Daoy (cell line): ENCODE measurements at places on chromosomes 1 and 21. TPM values are rescaled to one million over a fixed set of nuclear protein-coding genes. Genes with fewer than 3 reads are reported as not detected.

Gene UBL4B
- total RNA-seq = not detected in 2 replicates

DNA sequence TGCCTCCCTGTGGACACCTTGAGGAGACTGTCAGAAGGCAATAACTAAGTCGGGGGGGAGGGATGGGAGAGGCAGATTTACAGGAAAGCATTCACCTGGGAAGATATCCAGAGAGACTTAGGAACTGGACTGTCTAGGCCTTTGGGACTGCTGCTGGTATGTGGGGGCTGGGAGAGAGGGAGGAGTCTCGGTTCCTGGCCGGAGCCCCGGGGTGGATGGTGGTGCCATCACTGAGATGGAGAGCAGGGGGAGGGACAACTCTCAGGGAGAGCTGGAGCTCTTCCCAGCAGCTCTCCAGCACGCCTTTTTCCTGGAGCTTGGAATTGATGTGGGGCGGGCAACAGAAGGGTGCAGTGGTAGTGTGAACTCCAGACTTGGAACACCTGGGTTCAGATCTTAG, 22.1 kb downstream of the PTPRF start:
- no peak for DNase-seq

Gene TSPAN1
- total RNA-seq = 2.7 TPM in 1 of 2 replicates, not detected in the other

Gene S100A9
- not detected in 2 replicates for total RNA-seq

GRCh38 chr1:192445839-192446489, 129.2 kb downstream of the RGS21 start:
- peak; percentile 38 for DNase-seq

Gene EFCAB7
- total RNA-seq = 14.5 and 20.7 TPM in 2 replicates

DNA sequence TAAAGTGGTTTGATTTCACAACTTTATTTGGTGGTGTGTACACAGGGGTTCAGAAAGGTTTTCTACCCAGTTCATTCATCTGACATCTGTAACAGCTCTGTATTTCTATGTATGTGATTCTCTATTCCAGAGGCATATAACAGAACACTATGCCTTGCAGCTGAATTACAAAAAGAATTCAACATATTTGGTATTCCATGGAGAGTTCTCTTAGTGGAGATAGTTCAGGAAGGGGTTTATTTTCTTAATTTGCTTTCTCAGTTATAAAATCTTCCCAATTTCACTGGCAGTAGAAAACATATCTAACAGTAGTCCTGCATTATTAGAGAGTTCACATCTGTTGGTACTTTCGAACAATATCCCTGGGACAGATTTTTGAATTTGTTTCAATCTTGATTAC, 207.9 kb upstream of the LYPLAL1 start:
- DNase-seq = no peak

DNA sequence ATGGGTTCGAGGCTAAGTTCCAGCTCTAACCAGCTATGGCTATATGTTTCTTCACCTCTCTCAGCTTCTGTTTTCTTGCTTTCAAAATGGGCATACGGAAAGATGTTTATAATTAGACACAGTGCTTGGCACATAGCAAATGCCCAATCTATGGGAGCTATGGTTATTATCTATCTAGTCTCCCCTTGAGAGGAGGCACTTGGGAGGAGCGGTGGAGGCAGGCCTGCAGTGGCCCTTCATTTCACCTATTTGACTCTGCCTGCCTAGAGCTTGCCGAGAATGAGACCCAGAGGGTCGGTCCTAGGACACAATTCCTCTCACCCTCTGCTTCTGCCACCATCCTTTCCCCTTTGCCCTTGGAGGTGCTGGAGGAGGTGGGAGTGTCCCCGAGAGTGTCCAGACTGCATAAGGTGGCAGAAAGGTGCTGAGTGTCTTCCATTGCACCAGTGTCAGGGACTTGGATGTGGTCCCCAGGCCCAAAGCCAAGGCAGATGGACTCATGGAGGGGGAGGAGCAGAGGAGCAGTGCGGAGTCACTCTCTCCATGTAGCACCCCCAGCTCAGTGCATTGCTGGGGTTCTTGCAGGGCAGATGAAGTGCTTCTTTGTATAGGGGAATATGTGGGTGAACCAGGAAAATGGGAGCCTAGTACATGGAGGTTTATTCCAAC, 9.0 kb downstream of the LGR6 start:
- no peak for DNase-seq

Gene OLIG1
- total RNA-seq = not detected in 2 replicates

DNA sequence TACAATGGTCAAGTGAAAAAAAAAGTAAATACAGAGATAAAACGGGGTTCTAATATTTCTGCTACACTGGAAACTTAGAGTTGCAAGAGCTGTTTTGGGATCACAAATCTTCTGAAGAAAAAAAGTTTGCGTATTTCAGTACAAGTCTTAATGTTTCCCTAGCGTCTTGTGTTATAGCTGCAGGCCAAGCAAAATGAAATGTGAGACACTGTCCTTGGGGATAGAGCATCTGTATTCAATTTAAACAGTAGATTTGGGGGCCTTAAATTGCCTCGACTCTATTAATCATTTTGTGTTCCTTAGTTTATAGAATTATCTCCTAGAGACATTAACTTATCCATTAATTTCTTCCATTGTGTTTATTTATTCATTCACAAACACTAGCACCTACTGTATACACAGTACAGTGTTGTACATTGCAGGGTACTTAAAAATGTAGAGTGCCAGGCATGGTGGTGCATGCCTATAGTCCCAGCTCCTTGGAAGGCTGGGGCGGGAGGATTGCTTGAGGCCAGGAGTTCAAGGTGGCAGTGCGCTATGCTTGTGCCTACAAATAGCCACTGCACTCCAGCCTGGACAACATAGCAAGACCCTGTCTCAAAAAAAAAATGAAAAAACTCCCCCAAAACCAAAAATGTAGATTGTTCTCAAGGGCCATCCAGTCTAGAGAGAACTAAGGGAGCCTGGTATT, 7.9 kb downstream of the DISC1 start:
- DNase-seq = no peak

- DNase-seq = no peak
Measured at GRCh38 chr1:114324662-114324965, 170.9 kb upstream of the SYT6 start.

GRCh38 chr1:6625584-6626149, 999 bp downstream of the THAP3 start:
- peak; percentile 53 for DNase-seq

DNA sequence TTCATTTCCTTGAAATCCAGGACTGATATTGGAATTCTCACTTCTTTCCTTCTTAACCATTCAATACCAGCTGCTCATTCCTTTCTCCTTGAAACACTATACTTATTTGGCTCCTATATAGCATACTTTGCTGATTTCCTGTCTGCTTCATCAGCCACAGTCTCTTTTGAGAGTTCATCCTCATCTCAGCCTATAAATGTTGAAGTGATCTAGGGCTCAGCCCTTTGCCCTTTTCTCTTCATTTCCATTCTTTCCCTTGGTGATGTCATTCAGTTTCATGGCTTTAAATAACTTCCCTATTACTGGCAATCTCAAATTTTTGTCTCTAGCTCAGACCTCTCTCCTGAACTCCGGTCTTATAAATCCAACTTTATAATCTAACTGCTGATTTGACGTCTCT, 24.1 kb upstream of the RABGAP1L start:
- DNase-seq = no peak
